T-helper 9 cell (primary cell): ENCODE measurements at places on chromosomes 5 and 9.

GRCh38 chr5:173352366-173353349 is 24.4 kb upstream of the STC2 start:
- no peak for DNase-seq

- DNase-seq, result no peak
Observed at GRCh38 chr5:32991421-32991815, 280.3 kb downstream of the NPR3 start.

GRCh38 chr5:171899792-171900191 is 106.6 kb downstream of the FBXW11 start:
- no peak for DNase-seq

DNA sequence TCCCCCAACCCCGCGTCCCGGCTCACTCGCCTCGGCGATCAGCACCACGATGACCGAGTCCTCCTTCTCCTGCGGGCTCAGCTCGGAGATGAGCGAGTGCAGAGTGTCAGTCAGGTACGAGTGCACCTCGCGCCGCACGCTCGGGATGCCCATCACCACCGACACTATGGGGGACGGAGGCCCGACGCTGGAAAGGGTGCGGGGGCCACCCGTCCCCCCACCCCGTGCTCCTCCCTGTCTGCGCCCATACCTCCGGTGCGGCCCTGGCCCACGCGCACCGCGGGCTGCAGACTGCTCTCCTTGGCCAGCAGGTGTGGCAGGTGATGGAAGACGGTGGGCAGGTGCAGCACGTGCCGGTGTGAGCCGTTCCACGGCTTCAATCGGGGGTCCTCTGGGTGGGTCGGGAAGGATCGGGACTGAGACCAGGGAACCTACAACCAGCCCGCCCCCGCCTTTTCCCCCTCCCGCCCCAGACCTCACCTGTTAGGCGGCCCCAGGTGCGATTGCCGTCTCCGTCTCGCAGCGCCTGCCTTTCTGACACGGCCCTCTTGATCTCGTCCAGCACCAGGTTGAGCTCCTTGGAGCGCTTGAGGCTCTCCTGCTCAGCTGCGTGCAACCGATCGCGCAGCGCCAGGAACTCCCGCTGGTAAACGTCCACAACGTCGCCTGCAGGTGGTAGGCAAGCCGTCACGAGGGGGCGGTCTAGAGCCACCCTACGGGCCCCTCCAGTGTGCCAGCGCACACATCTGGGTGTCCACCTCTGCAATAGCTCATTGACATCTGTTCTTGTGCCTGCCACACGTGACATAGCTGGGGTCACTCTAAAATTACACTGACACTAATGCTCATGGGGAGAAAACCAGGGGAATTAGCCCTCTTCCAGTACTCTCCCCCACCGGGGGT is 5.1 kb downstream of the MGAT4B start:
- peak; percentile 78 for DNase-seq

- DNase-seq, result no peak
Observed at GRCh38 chr9:29208670-29209069, 1635.4 kb upstream of the C9orf72 start.

DNA sequence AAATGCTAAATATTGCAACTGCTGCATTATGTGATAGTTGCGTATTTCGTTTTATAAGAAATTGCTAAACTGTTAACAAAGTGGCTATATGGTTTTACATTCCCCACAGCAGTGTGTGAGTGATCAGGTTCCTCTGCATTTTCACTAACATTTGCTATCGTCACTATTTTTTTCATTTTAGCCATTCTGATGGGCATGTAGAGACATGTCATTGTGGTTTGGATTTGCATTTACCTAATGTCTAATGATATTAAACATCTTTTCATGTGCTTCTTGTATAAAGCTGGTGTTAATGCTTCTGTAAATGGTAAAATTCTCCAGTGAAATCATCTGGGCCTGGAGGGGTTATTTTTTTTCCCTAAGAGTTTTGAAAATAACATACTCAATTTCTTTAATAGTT is 61.6 kb downstream of the ERCC6L2 start:
- no peak for DNase-seq

GRCh38 chr9:76023715-76024195 is 133.3 kb downstream of the PCSK5 start:
- DNase-seq, result peak; percentile 9

DNA sequence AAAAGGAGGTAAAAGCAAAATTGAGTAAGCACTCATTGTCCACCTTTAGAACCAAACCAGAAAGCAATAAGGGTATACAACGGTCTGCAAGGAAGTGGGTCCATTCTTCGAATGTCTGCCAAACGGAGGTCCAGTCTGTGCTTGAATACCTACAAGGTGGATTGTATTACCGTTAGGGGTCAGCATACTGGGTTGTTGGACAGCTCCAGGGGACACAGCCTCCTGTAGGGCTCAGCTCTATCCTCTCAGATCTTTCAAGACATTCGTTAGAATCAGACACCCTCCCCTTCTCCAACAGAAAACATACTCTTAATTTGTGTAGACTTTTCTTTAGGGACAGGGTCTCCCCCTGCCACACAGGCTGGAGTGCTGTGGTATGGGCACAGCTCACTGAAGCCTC is 5.5 kb downstream of the ASTN2 start:
- no peak for DNase-seq

GRCh38 chr9:136088939-136089696 is 6.0 kb downstream of the NACC2 start:
- DNase-seq, result no peak

- DNase-seq, result peak; percentile 30
Observed at GRCh38 chr9:132114102-132114707, 34.5 kb upstream of the MED27 start.

DNA sequence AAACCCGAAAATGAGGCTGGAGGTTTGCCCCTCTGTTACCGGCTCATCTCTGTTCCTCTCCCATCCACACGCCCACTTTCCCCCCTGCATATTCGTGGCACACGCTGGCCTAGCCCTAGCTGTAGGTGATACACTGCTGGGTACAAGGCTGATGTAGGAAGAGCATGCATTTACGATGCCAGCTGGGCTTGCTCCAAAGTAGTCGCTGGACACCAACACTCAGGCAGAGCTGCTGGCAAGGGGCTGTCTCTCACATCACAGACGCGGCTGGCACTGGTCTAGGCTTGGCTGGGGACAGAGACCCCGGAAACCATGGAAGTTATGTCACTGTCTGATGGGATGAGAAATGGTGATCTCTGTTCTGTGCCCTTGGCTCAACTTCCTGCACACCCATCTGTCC is 9.8 kb upstream of the PHYKPL start:
- DNase-seq, result no peak

DNA sequence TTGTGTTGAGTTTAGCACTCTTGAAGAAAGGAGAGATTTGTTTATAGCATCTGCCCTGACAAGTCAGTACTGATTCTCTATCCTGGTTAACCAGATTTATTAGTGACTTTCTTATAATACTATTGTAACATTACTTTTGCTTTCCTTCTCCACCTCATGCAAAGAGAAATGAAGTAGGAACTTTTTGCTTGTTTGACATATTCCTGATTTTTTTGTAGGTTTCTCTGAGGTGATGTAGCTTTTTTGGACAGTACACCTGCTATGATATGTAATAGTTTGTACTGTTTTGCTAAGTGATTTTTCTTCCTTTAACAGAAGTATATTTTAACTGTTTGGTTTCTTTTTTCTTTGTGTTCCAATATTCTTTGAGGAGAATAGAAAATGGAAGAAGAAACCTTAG is 117.7 kb downstream of the ZCCHC7 start:
- DNase-seq, result no peak

DNA sequence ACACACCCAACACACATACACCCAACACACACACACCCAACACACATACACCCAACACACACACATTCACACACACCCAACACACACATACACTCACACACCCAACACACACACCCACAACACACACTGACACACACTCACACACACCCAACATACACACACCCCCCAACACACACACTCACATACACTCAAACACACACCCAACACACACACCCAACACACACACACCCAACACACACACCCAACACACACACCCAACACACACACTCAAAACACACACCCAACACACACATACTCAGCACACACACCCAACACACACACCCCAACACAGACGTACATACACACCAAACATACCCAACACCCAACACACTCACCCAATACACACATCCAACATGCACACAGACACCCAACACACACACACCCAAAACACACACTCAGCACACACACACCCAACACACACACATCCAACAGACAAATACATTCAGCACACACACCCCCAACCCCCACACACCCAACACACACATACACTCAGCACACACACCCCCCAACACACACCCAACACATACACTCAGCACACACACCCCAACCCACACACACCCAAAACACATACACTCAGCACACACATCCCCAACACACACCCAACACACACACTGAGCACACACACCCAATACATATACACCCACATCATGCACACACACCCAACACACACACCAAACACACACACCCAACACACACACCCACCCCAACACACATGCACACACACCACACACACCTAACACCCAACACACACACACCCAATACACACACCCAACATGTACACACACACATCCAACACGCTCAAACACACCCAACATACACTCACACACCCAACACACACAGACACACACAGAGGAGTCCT is 479.5 kb upstream of the DAP start:
- no peak for DNase-seq

- no peak for DNase-seq
Observed at GRCh38 chr5:129906177-129906887, 2.1 kb downstream of the CHSY3 start.

DNA sequence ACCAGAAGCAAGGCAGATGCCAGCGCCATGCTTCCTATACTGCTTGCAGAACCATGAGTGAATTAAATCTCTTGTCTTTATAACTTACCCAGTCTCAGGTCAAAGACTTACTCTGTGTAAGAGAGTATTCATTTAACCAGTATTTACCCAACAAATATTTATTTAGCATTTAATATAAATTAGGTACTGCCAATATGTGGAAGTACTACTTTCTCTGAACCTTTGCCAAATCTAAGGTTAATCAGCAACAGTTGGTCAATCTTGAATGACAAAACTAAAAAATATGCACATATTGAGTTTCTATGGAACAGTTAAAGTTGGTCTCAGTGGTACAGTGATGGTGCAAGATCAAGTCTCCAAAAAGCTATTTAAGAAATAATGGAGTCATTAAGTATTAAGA is 155.9 kb upstream of the CCNG1 start:
- no peak for DNase-seq

DNA sequence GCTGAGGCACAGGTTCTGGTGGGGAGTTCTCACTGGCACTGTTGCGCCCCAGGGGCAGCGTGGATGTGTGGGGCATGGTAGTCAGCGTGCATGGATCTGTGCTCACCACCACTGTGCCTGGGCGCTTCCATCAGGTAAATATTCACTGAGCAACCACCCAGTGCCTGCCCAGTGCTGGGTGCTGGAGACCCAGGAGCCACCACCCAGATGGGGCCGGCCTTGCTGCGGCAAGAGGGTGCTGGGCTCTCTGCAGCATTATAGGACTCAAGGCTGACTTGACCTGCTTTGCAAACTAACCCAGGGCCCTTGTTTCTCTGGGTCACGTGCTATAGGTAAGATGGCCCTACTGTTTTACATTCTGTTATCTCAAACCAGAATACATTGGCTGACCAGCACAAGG is 60.5 kb downstream of the DAP start:
- no peak for DNase-seq

DNA sequence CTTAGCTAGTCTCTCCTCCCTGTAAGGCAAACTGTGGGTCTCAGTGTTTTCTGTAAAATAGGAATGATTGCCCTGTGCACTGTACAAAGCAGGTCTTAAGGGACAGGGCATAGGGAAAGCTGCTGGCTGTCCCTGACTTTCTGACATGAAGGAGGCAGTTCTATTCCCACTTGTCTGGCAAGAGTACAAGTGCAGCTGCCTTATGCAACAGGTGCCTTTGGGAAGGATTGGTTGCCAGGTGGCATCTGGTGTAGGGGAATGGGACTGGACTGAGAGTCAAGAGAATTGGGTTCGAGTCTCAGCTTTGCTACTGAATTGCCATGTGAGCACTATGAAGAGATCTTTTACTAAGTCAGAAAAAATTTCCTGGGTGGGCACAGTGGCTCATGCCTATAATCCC is 10.0 kb downstream of the BSPRY start:
- no peak for DNase-seq

GRCh38 chr5:106601620-106602019 is 1069.1 kb downstream of the EFNA5 start:
- DNase-seq, result no peak

DNA sequence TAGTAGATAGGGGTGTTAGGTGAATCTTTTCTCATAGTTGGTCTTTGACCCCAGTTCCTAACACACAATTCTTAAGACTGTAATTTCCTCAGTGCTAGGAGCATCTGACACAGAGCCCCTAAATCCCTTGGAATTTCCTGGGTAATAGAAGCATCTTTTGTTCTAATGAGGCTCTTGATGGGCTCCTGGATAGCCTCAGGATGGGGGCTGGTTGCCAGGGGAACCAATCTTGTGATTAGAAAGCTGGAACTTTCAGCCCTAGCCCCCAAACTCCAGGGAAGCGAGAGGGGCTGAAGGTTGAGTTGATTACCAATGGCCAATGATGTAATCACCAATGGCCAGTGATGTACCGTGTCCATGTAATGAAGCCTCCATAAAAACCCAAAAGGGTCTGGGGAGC is 44.5 kb downstream of the CCDC125 start:
- no peak for DNase-seq

GRCh38 chr5:178899289-178899688 is 3.6 kb downstream of the ZFP2 start:
- no peak for DNase-seq

DNA sequence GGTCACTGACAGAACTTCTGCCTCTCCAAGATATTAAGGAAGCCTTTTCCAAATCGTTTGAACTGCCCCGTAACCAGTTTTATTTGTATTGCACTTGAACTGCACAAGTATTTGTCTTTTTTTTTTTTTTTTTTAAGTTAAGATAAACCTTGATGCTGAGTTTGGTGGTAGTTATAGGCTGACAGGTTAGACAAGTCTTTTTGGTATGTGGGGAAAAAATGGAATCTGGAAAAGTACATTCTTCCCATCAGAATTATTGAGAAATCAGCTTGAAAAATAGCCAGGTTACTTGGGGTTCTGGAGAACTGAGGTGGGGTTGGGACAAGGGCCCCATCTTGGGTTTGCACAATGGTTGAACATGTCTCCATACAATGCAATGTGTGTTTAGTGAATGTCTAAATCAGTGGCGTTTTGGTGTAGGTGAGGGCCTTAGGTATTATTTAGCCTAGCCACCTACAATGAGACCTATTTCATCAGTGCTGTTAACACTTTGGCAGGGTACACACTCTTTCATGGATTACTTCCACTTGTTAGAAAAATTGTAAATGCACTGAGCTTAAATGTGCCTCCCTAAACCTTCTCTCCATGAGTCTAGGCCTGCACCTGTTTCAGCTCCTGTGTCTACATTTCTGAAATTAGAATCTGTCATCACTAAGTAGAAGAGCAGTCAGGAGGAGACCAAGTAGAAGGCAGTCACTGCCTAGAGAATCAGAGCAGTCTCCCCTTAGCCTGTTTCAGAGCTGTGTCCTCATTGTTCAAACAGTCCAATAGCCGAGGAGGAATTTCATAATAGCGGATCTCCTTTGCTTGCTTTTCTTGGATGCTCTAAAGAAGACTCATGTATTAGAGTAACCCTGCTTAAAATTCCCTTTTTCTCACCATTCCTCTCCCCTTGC is 140.0 kb upstream of the HMHB1 start:
- no peak for DNase-seq
